ENCODE measurements at places on chromosomes 12 and 14.

DNA sequence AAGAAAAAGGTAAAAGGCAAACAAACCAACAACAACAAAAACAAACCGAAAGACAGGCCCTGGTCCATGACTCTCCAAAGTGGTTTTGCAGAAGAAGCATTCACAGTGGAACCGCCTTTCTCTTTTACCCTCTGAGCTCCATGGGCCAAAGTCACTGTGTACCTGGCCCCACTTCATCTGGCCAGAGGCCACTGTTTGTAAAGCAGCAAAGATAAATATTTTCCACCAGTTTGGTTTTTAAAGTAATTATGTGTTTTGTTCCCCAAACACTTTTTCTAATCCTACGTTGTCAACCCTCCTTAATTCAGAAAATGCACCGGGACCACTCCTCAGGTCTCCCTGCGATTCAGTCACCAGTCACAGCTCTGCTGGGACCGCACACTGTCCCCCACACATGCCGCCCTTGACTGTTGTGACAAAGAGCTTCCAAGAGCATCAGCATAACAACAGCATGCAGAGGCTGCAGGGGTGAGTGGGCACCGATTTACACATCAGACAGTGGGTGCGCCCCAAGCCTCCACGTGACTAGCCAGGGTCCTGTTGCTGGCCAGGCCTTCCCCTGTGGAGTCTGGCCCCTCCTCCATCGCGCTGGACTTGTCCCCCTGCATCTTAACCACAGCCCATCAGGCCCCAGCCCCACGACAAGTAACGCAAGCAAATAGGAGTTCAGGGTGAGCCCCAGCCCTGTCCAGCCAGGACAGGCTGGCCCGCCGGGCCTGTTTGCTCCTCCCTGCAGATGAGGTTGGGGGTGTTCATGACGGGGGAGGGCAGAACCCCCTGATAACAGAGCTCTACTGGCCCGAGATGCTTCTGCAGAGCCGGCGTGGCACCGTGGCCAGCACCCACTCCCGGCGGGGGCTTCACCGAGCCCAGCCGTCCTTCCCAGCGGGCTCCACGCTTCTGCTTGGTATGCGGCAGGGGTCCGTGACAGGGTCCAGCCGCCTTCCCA is 65.2 kb upstream of the DIO3 start:
- DNase-seq: no peak

DNA sequence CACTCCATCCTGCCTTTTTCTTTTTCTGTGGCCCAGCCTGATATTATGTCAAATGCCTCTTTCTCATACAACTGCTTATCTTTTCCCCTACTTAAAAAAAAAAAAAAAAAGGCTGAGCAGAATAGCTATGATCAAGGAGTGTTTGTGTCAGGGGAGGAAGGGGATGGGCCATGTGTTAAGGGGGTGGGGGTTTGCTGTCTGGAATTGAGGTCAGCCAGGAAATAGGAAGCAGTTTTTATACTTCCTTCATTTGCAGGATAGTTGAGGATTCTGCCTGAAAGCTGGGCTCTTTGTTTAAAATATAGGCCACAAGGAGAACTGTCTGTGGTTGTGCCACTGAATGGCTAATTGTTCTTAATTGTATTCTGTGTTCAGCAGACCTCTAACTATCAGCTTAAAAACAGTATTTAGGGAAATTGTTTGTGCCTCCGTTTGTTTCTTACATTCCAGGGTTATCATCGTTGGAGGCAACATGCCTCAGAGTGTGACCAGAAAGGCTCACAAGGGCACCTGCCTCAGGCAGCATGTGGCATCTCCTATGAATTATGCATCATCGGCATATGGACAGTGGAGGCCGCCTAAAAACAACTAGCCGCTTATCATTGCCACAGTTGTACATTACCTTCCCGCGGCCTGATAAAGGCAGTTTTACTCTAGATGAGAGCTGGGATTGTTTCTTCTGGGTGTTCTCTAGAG is 96.0 kb downstream of the SRGAP1 start:
- DNase-seq: no peak

DNA sequence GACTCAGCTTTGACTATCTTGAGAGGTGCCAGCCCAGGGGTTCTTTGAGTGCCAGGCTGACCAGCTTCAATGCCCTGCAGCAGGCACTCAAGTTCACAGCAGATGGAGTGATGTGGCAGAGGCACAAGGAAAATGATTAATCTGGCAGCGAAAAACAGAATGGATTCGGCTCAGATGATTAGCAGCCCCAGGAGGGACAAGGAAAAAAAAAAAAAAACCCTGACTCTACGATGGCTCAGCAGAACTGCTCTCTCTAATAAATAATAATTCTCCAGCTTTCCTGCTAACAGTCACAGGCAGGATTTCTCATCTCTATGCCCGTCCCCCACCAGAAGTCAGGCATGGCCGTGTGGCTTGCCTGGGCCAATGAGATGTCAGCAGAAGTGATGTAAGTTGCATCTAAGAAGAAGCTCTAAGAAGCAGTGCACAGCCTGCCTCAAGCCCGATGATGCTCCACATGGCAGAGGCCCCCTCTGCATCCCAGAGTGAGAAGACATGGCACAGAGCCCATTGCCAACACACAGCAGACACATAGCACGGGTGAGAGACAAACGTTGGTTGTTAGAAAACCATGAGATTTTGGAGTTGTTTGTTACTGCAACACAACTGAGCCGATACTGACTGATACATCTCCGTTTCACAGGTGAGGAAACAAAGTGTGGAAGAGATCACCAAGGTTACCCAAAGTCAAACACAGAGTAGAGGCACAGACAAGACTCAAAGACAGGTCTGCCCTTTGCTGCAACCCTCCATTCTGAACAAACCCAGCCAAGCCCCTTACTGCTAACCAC is 111.0 kb downstream of the SCARB1 start:
- peak; percentile 86 for DNase-seq

GRCh38 chr12:117583677-117584225 is 222.3 kb upstream of the NOS1 start:
- DNase-seq: no peak

DNA sequence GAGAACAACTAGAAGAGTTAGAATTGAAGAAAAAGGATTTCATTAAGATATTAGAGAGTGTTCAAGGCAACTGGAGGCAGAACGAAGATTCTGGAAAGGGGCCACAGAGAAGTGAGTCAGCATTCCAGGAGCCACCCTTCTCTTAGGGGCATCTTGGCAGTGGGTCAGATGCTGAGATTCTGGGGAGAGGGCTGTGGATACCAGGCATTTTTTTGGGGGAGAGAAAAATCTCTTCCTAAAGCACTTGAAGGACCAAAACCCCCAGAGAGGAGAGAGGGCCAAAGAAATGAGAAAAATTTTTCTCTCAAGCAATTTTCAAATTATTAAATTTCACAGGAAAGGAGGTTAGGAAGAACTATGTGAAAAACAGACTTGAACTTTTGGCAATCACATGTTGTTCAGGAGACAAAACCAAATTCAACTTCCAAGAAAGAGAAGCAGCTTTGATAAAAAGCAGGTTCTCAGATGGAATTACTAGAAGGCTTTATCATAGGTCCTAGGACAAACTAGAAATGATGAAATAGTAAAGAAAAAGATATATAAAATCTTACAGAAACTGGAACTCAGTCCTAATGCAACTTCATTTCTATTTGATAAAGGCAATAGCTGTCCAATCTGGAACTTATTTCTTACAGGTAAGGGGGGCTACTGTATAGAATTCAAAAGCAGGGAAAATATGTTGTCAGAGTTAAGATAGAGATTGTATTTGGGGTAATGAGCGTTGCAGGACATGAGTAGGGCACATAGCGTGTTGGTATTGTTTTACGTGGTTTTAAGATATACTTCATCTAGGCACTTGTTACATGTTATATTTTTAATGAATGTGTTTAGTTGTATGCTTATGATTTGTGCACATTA is 1.1 kb upstream of the CLEC2D start:
- peak; percentile 40 for DNase-seq

DNA sequence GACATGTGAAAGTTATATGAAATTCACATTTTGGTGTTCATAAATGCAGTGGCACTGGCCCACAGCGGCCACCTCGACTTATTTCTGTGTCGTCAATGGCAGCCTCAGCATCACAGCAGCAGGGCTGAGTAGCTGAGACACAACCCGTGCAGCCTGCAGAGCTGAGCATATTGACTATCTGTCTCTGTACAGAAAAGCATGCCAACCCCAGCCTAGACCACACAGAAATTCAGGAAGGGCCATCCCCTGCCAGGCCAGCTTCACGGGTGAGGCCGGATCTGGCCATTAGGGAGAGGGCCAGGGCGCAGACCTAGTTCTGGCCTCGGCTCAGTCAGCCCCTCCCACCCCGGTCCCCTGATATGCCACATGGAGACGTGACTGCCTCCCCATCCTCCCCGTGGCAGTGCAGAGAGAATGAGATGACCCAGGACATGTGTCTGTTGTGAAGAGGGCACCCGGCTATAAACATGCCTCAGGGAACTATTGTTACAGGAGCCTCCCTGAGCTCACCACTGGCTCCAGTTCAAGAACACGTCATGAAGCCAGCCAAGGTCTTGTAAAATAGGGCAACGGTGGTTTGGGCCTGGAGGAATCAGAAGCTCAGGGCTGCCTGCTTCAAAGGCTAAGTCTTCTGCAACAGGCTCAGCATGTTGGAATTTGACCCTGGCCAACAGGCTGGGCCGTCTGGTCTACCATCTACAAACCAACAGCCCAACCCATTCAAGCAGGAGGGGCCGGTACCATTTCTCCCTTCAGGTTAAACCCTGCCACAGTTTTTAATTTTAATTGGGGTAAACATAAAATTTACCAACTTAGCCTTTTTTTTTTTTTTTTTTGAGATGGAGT is 25.5 kb downstream of the SCARB1 start:
- peak; percentile 96 for DNase-seq

GRCh38 chr12:52587563-52587962 is 13.7 kb downstream of the KRT72 start:
- no peak for DNase-seq

DNA sequence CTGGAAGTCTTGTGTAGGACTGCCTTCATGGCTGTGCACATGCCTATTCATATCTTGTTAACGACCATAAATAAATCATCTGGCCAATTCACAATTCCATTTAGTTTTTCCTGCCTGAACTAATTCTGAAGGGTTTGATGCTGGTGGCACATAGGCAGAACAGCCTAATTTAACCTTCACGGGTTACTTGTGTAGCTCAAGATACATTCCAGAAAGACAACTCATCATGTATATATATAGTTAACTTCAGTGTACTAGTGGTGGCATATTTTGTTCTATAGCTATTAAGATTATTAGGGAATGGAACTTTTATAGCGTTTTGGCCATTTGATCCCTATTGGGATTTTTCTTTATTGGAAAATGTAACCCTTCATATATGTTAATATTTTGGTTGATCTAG is 31.4 kb downstream of the CFAP54 start:
- DNase-seq: no peak

- DNase-seq: peak; percentile 28
Measured at GRCh38 chr14:23568600-23569331, 1.2 kb upstream of the AP1G2 start.

GRCh38 chr12:74598819-74599218 is 61.2 kb downstream of the ATXN7L3B start:
- DNase-seq: peak; percentile 4

DNA sequence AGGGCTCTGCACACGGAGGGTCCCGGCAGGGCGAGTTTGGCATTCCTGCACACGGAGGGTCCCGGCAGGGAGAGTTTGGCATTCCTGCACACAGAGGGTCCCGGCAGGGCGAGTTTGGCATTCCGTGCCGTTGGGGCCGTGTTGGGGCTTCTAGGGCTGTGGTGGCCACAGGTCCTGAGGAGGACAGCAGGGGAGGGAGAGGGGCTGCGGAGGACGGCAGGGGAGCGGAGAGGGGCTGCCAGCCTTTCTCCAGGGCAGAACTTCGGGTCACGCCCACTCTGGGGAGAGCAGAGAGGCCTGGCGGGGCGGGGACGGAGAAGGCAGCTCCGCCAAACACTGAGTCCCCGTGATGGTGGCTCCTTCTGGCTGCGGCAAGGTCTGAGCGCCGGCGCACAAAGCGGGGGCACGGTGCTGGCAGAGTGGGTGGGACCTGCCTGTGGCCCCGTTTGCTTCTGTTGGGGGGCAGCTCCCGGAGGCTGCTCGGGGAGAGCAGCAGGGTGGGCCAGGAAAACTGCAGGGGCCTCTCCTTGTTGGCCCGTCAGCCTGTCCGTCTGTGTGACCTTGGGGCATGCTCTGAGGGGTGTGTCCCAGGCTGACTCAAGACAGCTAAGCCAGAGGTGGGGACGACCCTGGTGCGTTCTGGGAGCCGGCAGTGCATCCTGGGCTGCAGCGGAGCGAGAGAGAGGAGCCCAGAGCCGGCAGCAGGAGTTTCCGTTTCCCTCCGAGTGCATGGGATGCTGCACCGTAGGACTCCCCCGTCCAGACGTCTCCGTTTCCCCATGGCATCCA is 60.2 kb downstream of the LRCOL1 start:
- DNase-seq: peak; percentile 28

DNA sequence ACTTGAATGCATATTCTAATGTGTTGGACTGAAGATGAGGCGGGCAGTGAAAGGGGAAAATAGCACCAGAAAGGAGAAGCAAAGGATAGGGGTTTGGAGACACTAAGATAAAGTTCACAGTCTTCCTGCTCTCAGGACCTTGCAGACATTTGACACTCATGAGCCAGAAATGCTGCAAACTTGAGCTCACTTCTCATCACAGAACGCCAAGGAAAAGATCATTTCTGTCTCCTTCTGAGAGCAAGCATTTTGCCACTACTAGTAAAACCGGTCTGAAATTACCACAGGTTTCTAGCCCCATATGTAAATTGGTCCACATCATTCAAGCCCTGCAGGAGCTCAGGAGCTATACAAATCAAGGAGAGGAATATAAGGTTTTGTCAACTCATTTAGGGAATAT is 44.6 kb upstream of the ANO2 start:
- no peak for DNase-seq

DNA sequence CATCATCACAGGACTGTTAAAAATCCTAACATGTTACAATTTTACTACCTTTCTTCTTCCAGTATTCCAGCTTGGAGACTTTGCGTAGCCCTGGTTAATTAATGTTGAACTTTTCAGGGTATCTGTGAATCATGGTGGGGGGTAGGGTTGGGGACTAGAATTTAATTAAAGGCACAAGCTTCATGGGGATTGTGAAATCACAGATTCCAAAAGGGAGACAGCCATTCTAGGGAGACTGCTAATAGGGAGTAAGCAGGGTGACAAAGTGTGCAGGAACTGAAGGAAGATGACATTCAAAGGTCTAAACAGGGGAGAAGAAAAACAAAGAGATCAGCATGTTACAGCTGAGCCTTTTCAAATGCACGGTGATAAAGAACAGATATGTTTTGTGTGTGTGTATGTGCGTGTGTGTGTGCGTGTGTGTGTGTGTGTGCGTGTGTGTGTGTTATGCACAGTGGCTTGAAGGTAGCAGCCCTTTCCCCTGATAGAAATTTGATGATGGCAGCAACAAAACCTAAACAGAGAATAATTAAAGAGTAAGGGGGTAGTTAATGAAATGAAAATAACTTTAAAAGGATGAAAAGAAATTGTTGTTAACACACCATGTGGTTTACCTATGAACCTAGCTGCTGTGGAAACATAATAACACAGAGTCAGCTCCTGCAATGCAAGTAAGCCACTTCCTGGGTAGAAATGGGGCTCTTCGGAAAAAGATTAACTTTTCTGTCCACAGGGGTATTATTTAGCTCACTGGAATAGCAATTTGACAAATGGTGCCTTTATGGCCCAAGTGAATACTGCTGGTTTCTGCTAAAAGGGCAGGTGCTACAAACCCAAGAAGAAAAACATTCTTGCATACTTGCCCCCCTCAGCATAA is 581.7 kb downstream of the DIO2 start:
- DNase-seq: no peak

Measured in GM23248 (cell line).